ENCODE measurements at places on chromosomes 5 and 9. TPM values are rescaled to one million over a fixed set of nuclear protein-coding genes. Genes with fewer than 3 reads are reported as not detected.

Gene RASEF
- 63.4 TPM for total RNA-seq

DNA sequence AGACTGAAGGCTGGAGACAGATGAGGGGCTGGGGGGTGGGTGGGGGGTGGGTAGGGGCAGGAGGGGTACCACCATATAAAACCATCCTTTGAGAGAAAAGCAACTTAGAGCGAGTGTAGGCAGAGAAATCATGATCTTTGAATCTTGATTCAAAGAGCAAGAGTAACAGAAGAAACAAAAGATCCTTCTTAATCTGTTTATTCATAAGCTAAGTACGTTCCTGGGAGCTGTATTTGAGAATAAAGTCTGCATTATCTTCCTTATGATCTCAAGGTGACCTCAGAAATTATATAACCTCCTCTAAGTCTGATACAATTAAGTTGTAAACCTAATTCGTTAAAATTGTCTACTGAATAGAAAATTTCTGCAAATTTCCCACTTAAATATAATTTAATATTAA lies 558.8 kb downstream of the NR2F1-AS1 start:
- H3K4me3 ChIP-seq, result no peak overlapping the region
- no peaks in the 10 kb centered on the region for H3K27me3 ChIP-seq
- no peaks in the 10 kb centered on the region for H3K36me3 ChIP-seq
- H3K4me1 ChIP-seq, result no peaks in the 10 kb centered on the region
- no peak for DNase-seq
- no peak overlapping the region for H3K27ac ChIP-seq

Gene RABEPK
- total RNA-seq, result 11.0 TPM

Gene CYLC2
- not detected for total RNA-seq

Gene IRGM
- total RNA-seq, result 0.67 TPM

- H3K27me3 ChIP-seq, result no peaks in the 10 kb centered on the region
- H3K4me1 ChIP-seq, result no peaks in the 10 kb centered on the region
- DNase-seq, result no peak
- H3K27ac ChIP-seq, result no peak overlapping the region
Measured at GRCh38 chr9:80093695-80094094, 521.9 kb downstream of the TLE4 start.

Gene DOCK2
- total RNA-seq, result 14.1 TPM

Gene ZDHHC11
- total RNA-seq, result 5.3 TPM

DNA sequence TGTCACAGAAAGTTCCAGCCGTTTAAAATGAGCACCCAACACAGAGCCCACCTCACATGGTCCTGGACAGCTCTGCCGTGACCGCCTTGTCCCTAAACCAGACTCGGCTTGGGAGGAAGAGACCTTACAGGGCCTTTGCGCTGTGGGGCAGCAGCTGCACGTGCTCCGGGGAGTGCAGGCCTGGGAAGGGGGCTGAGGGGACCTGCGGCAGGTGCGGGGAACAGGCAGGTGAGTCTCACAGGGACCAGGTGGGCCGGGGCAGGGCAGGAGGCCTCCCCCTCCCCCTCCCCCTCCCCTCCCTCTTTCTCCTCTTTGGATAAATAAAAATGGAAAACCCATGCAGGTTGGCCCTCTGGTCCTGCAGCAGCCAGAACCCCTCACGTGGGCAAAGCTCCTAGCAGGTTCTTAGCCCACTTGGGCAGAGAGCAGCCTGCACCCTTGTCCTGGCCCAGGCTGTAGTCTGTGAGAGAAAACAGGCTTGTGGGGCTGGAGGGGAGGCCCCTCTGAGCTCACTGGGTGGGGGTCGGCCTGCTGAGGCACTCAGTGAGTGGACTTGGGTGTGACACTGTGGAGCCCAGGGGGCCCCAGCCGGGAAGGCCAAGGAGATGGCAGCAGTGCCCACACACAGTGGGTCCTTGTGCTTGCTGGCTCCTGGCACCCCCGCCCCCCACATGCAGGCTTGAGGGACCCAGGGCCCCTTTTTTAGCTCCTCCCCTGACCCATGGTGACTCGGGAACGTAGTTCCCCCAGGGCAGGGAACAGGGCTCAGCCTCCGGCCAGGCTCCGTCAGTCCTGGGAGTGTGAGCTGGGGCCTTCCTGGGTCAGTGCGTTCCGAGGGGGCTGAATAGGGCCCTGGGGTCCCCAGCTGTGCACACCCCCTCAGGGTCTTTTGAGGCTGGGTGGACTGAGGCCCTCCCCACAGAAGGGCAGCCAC lies 40.0 kb upstream of the CACNA1B start:
- no peaks in the 10 kb centered on the region for H3K27me3 ChIP-seq
- H3K36me3 ChIP-seq, result peaks cover 40% of the 10 kb centered on the region
- no peak overlapping the region for H3K27ac ChIP-seq
- no peak overlapping the region for H3K4me3 ChIP-seq
- no peaks in the 10 kb centered on the region for H3K4me1 ChIP-seq
- no peak for DNase-seq

DNA sequence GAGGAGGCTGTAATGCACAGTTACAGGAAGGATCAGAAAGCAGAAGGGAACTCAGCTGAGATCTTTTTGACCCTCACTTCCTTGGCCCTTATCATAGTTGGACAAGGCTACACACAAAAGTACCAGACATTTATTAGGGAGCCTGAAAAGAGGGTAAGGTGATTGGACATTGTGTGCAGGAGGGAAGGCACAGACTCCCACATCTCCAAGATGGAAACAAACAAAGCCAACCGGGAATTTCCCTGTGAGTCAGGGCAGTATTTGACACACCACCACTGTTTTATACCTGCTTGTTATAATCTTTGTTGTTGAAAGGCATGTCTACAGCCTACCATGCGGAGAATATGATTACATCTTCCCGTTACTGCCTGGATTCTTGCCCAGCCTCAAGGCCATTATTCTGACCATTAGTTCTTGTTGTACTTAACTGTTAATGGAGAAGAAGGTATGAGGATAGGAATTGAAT lies 3.0 kb upstream of the CCNG1 start:
- DNase-seq, result no peak
- no peak overlapping the region for H3K27ac ChIP-seq
- no peak overlapping the region for H3K4me3 ChIP-seq
- H3K4me1 ChIP-seq, result peaks cover 13% of the 10 kb centered on the region
- H3K36me3 ChIP-seq, result no peaks in the 10 kb centered on the region
- H3K27me3 ChIP-seq, result no peaks in the 10 kb centered on the region

DNA sequence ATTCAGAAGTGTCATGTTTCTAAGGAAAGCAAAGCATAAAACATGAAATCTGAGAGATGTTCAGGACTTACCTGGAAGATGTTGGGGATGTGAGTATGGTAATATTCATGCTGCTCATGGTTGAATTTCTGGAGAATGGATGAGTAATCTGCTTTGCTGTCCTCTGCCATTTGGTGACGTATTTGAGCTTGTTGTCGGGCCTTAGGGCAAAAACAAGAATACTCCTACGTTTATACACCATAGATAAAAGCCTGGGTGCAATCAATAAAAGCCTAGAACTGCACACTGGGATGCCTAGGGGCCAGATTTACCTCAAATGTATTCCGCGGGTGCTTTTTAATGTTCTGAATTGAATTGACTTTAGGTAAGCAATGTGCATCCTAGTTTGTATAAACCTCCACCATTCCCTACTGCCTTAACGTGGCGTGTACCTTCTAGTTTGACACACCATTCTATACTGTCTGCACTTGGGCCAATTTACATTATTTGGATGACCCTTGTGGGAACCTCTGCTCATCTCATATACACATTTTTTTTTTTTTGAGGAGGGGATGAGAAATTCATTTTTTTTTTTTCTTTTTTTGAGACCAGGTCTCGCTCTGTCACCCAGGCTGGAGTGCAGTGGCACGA lies 94.4 kb downstream of the USP20 start:
- H3K4me1 ChIP-seq, result peaks cover 25% of the 10 kb centered on the region
- H3K27ac ChIP-seq, result no peak overlapping the region
- H3K4me3 ChIP-seq, result no peak overlapping the region
- no peak for DNase-seq
- no peaks in the 10 kb centered on the region for H3K27me3 ChIP-seq

Gene CACFD1
- total RNA-seq, result 35.1 TPM

Gene GLRA1
- total RNA-seq, result not detected

Gene PDE6A
- not detected for total RNA-seq

Gene BARHL1
- not detected for total RNA-seq

DNA sequence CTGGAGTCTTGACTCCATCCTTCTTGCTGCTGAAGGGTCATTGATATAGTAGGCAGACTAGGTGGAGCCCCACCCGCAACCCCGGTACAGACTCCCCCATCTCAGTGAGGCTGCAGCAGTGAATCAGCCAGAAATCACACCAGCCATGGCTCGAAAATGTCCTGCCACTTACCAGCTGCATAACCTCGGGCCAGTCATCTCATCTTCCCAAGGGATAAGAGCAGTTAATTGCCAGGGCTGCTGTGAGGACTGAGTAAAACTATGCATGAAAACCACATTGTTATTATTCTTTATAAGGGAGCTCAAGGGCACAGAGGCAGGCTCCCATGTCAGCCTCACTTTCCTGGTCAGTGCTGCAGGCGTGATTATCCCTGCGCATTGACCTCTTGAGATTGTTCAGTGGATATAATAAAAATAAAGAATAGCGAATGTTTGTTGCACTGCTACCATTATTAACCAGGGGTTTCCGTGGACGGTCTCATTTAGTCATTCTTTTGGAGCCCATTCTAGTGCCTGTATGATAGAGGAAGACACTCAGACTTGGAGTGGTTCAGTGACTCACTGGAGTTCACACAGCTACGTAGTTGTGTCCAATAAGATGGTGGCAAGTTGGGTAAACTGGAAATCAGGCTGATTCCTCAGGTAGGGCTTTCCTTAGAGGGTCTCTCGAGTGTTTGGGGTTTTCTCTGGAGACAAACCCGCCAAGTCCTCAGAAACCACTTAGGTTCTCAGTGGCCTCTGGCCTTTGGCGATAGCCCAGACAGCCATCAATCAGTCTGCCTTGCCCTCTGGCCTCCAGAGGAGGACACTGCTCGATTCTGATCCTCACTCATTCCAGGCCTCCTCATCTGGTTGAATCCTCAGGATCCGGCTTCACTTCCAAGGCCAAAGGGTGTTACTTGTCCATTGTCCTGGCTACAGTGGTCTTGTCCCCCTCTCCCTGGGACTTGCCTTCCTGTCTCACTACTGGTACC lies 39.9 kb downstream of the COL15A1 start:
- H3K4me1 ChIP-seq, result no peaks in the 10 kb centered on the region
- no peaks in the 10 kb centered on the region for H3K27me3 ChIP-seq
- no peaks in the 10 kb centered on the region for H3K36me3 ChIP-seq
- DNase-seq, result no peak

Gene OLFML2A
- total RNA-seq, result 53.3 TPM

GRCh38 chr9:22395687-22396141 lies 50.9 kb upstream of the DMRTA1 start:
- H3K4me3 ChIP-seq, result no peak overlapping the region
- H3K36me3 ChIP-seq, result no peaks in the 10 kb centered on the region
- H3K27me3 ChIP-seq, result no peaks in the 10 kb centered on the region
- H3K4me1 ChIP-seq, result no peaks in the 10 kb centered on the region
- H3K27ac ChIP-seq, result no peak overlapping the region
- DNase-seq, result no peak

- DNase-seq, result no peak
- H3K4me1 ChIP-seq, result no peaks in the 10 kb centered on the region
- H3K27ac ChIP-seq, result no peak overlapping the region
- no peaks in the 10 kb centered on the region for H3K27me3 ChIP-seq
- no peaks in the 10 kb centered on the region for H3K36me3 ChIP-seq
- H3K4me3 ChIP-seq, result no peak overlapping the region
Measured at GRCh38 chr9:95836072-95836471, 39.4 kb upstream of the ERCC6L2 start.

- H3K36me3 ChIP-seq, result no peaks in the 10 kb centered on the region
- H3K4me1 ChIP-seq, result peaks cover 9% of the 10 kb centered on the region
- no peaks in the 10 kb centered on the region for H3K27me3 ChIP-seq
- no peak overlapping the region for H3K27ac ChIP-seq
- DNase-seq, result peak; percentile 33
- H3K4me3 ChIP-seq, result no peak overlapping the region
Measured at GRCh38 chr9:121073038-121073437, 1.7 kb upstream of the CNTRL start.

DNA sequence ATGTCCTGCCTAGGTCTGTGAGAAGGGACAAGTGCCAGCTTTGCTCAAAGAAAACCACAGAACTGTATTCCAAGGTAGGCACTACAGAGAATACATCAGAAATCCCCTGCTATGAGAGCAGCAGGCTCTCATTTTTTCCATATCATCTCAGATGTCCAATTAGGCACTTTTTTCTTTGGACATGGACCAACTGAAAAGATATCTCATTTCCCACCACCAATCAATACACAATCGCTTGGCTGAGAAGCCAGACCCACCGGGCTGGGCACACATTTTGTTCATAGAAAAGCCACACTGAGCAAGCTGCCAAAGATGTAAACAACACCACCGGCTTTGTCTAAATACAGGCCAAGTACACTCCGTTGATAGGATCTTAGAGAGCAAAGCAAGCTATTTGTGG lies 25.9 kb downstream of the STOM start:
- H3K4me3 ChIP-seq, result no peak overlapping the region
- H3K36me3 ChIP-seq, result peaks cover 17% of the 10 kb centered on the region
- DNase-seq, result no peak
- H3K27me3 ChIP-seq, result no peaks in the 10 kb centered on the region
- no peaks in the 10 kb centered on the region for H3K4me1 ChIP-seq

DNA sequence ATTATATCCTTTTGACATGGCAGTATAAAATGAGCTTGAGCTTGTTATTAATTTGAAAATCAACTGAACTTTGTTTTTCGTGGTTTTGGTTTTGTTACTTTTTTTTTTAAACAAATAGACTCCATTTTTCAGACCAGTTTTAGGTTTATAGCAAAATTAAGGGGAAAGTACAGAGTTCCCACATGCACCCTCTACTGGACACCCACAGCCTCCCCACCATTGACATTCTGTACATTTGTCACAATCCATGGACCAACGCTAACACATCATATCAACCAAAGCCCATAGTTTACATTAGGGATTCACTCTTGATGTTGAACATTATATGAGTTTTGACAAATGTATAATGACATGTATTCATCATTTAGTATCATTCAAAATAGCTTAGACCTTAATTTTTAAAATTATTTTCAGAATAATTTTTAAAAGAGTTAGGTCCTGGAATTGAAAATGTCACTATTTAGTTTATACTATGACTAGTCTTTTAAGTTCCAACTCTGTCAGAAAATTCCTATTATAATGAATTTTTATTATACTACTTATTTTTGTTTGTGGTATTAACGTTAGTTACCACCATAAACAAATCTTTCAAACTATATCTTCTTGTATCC lies 35.3 kb upstream of the JMY start:
- H3K36me3 ChIP-seq, result no peaks in the 10 kb centered on the region
- H3K4me1 ChIP-seq, result no peaks in the 10 kb centered on the region
- H3K27me3 ChIP-seq, result no peaks in the 10 kb centered on the region
- DNase-seq, result no peak
- H3K27ac ChIP-seq, result no peak overlapping the region

GRCh38 chr5:94240993-94241651 lies 377.3 kb downstream of the KIAA0825 start:
- H3K27me3 ChIP-seq, result no peaks in the 10 kb centered on the region
- DNase-seq, result no peak
- H3K4me3 ChIP-seq, result no peak overlapping the region
- H3K36me3 ChIP-seq, result no peaks in the 10 kb centered on the region
- no peaks in the 10 kb centered on the region for H3K4me1 ChIP-seq

- H3K27ac ChIP-seq, result no peak overlapping the region
- no peak for DNase-seq
- no peaks in the 10 kb centered on the region for H3K27me3 ChIP-seq
- H3K4me3 ChIP-seq, result no peak overlapping the region
Measured at GRCh38 chr9:75181750-75182149, 93.4 kb downstream of the OSTF1 start.

Gene TGFBI
- 19.6 TPM for total RNA-seq

All from thyroid gland (tissue), 4 donors.